Stimulated activated CD8-positive, alpha-beta memory T cell treated with anti-CD3 and anti-CD28 coated beads, Interleukin-15, amount 100 ng/mL, for 4 hours (primary cell): ENCODE measurements at places on chromosomes 2 and 18.

DNA sequence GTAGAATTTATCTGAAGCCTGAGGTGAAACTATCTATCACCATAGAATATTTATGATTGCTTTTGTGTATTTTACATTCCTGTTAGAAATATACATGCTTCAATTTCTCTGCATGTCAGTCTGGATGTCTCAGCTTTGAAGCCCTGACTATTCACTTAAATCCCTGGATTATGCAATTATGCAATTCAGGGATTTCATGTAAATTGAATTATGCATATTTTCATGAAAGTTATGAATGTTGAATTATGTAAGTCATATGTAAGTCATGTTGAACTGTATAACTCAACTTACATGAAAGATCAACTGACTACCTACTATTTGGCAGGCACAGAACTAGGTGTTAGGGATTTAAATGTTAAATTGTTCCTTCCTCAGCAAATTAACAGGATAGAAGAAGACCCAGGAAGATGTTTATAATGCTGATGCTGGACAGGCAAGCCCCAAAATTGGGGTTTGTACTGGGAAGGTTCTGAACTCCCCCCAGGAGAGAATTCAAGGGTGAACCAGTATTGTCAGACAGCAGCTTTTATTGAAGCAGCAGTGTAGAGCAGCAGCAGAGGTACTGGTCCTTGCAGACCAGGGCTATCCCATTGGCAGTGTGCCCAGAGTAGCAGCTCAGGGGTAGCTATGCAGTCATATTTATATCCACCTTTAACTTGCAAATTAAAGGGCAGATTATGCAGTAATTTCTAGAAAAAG lies 236.5 kb downstream of the ZNF804A start:
- DNase-seq: no peak

DNA sequence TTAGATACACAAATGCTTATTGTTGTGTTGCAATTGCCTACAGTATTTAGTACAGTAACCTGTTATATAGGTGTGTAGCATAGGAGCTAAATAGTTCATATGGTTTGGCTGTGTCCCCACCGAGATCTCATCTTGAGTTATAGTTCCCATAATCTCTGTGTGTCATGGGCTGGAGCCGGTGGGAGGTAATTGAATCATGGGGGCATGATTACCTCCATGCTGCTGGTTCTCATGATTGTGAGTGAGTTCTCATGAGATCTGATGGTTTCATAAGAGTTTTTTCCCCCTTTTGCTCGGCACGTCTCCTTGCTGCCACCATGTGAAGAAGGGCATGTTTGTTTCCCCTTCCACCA lies 190.5 kb upstream of the SESTD1 start:
- DNase-seq: no peak

DNA sequence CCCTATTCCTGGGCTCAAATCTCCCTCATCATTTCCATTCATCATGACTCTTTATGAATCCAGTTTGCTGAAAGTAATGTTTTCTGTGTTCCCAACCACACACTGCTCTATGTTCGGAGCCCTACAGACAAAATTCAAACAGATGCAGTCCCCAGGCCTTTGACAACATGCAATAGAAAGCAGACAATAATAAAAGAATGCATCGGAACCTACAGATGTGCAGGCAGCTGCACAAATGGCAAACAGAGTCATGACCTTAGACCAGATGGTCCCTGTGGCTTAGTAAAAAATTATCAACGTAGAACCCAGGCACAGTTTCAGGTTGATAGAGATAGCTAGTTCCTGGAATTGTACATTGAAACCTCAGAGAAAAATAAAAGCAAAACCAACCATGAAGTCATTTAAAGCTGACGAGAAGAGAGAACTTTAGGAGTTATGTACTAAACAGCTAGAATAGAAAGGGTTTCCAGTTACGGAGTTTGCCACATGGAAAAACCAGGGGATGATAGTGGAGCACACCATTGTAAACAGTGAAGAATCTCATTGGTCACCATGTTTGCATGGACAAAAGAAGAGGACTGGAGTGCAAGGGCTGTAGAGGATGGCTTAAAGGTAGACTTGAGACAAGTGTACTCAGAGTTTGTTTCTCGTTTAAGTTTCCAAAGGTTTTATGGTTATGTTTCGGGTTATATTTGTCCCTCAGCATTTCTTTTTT lies 23.2 kb upstream of the ACVR1 start:
- DNase-seq: no peak

DNA sequence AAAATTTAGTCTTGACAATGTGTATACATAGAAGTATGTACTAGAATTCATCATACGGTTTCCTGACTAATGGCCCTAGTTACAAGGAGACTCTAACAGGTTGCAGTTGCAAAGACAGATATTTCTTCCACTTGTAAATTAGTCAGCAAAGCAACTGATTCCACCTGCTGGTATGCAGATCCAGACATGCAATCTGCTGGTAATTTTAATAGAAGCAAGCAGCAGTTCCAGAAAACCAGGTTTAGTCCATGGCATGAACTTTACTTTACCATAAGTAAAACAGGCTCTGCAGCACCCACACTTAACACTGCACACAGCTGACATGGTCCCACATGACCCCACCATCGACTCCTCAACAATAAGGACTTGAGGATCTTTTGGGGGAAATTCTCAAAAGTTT lies 110.9 kb upstream of the SP3 start:
- DNase-seq: no peak

DNA sequence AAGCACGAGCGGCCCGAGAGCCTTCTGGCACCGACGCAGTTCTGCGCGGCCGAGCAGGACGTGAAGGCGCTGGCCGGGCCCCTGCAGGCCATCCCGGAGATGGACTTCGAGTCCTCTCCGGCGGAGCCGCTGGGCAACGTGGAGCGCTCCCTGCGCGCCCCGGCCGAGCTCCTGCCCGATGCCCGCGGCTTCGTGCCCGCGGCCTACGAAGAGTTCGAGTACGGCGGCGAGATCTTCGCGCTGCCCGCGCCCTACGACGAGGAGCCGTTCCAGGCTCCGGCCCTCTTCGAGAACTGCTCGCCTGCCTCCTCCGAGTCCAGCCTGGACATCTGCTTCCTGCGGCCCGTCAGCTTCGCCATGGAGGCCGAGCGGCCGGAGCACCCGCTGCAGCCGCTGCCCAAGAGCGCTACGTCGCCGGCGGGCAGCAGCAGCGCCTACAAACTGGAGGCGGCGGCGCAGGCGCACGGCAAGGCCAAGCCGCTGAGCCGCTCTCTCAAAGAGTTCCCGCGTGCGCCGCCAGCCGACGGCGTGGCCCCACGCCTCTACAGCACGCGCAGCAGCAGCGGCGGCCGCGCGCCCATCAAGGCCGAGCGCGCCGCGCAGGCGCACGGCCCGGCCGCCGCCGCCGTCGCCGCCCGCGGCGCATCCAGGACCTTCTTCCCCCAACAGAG lies 70.4 kb downstream of the ARHGEF33 start:
- peak; percentile 29 for DNase-seq

DNA sequence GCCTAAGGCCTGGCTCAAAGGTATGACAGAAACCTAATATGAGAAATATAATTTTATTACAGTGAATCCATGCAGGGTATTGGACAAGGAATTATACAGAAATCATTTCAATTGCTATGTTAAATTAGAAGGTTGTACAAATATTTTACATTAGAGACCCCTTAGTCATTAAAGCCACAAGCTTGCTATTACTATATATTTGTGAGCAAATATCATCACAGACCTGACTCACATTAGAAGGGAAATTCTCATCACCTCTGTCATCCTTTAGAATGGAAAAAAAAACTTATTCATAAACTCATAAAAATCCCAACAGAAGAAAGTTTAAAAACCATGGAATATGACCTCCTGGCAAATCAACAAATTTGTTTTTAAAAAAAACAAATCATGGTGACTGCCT lies 277.9 kb downstream of the DCC start:
- DNase-seq: no peak

- DNase-seq: no peak
Measured at GRCh38 chr18:39380866-39381265, 1815.3 kb upstream of the CELF4 start.

- no peak for DNase-seq
Measured at GRCh38 chr2:219658196-219658846, 30.9 kb downstream of the SLC4A3 start.

- no peak for DNase-seq
Measured at GRCh38 chr2:30421604-30422443, 25.2 kb upstream of the LCLAT1 start.

DNA sequence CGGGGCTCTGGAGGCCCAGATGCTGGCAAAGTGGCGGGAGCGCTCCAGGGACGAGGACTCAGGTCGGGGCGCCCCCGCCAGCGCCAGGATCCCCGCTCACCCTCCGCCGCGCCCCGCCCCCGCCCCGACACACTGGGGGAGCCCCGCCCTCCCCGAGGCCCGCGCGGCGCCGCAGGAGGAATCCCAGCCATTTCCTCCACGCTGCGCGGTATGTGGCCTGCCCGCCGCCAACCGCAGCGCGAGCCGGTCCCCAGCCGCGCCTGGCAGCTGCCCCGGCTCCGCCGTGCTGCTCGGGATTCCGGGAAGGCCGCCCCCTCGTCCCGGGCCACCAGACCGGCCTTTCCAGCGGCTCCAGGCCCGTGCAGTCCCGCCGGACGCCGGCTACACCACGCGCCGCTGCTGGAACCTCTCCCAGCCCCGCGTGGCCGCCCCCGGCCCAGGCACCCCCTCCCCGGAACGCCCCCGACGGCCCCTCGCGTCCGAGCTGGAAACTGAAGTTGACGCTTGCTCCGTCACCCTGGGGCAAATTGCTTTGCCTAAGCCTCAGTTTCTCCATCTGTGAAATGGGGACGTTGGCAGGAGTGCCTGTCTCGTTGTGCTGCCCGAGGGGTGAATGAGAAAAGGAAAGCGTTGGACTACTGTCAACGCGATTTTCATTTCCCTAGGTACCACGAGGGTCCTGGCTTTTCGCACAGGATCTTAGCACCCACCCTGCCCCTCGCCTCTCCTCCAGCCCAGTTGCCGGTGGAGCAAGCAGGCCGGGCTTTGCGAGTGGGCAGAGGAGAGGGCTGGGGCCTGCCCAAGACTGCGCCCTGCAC lies 53.6 kb downstream of the PKDCC start:
- peak; percentile 42 for DNase-seq

DNA sequence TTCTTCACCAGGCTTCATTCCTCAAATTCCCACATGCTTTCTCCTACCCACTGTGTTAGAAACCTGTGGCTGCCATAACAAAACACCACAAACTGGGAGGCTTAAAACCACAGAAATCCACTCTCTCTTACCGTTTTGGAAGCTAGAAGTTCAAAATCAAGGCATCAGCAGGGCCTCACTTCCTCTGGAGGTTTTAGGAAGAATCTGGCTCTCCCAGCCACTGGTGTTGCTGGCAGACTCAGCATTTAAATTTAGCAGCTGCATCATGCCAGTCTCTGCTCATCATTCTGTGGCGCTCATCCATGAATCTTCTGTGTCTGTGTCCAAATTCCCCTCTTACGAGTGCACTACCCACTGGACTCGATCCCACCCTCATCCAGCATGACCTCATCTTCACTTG lies 248.5 kb downstream of the ZNF516 start:
- no peak for DNase-seq

DNA sequence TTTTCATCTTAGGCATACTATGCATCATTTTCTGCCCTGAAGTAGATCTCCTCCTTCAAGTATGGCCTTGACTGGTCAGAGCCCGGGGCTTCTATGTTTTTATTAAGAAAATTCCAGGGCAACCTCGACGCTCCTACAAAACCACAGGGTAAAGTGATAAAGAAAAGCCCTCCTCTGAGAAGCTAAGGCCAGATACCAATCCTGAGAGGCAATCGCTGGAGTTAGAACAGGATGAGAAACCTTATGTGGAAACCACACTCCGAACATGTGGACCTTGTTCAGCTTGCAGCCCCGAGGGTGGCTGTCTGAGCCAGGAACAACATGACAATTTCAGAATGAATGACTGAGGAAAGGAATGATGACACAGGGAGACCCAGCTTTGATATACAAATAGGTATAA lies 35.6 kb downstream of the RMC1 start:
- no peak for DNase-seq

DNA sequence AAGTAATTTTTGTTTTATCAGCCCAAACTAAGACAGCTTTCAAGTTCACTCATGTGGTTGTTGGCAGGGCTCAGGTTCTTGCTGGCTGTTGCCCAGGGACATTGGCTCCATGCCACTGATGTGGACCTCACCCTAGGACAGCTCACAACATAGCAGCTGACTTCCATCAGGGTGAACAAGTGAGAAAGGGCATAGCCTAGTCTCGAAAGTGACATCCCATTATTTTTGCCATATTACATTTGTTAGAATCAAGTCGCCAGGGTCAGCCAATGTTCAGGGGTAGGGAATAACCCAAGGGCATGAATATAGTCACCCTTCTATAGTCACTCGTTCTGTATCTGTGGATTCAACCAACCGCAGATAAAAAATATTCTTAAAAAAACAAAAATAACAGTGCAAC lies 10.7 kb upstream of the CWC22 start:
- no peak for DNase-seq

DNA sequence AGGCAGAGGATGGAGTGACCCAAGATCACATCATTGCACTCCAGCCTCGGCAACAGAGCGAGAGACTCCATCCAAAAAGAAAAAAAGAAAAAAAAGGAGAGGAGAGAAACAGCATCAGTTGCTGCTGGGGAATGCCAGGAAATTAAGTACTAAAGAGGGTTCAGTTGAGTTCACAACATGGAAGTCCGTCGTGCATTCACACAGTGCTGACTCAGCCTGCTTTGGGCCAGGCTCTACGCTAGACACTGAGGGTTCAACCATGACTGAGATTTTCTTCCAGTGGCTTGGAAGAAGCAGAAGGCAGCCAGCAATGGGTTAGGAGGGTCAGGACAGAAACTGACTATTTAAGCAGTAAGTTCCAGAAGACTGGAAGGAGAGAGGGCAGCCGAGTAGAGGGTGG lies 108.8 kb downstream of the FMNL2 start:
- no peak for DNase-seq

DNA sequence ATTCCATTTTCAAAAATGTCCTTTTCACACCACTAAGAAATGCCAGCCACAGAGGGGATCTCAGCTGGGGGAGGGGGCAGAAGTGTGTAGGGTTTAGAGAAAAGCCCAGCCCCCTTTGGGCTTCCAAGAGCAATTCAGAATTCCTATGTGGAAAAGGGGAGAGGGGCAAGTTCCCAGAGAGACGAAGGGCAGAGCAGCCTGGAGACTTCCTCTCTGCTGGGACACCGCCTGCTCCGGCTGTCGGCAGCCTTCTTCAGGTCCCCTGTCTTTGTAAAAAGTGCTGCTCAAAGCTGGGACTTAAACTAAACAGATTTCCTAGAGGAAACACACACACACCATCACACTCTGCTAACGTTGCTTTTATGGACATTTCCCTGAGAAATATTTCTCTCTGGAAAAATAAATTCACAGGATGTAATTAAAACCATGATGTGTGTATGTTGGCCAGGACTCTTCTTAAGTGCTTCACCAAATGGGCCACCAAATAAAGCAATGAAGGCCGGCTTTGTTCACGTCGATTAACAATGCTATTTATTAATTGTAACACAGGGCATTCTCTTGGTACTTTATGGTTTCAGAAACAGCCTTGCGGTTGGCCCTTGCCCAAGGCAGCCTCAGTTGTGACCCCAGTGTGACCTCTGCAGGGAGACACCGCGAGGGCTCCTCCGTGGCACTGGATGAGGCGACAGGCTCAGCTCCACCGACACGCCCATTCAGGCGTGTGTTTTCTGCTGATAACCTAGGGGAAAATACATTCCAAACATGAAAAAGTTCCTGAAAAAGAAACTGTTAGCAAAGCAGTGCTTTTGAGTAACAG lies 5.6 kb upstream of the ASB1 start:
- no peak for DNase-seq

GRCh38 chr18:69387186-69387585 lies 13.5 kb upstream of the DOK6 start:
- no peak for DNase-seq

GRCh38 chr2:157760949-157761348 lies 115.2 kb downstream of the ACVR1 start:
- DNase-seq: no peak
